ENCODE measurements at places on chromosomes 3 and 15.

GRCh38 chr15:78049691-78050440 lies 27.6 kb downstream of the TBC1D2B start:
- DNase-seq: no peak

GRCh38 chr3:4799266-4800256 lies 179.7 kb upstream of the BHLHE40 start:
- no peak for DNase-seq

GRCh38 chr3:131501949-131502348 lies 822 bp downstream of the MRPL3 start:
- DNase-seq: no peak

GRCh38 chr3:152706991-152707713 lies 127.8 kb upstream of the P2RY1 start:
- DNase-seq: no peak

DNA sequence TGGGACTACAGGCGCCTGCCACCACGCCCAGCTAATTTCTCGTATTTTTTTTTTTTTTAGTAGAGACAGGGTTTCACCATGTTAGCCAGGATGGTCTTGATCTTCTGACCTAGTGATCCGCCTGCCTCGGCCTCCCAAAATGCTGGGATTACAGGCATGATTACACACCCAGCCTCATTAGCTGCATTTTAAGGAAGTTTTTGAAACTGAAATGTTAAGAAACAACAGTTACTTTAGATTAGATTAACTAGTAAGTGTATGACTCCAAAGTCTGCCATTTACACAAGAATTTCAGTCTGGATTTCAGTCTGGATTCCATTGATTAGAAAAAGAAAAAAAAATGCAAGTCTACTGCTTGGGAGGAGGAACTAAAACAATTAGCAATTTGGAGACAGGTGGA lies 24.5 kb upstream of the VPS39 start:
- DNase-seq: no peak

GRCh38 chr3:60175680-60176079 lies 1075.6 kb downstream of the FHIT start:
- no peak for DNase-seq

DNA sequence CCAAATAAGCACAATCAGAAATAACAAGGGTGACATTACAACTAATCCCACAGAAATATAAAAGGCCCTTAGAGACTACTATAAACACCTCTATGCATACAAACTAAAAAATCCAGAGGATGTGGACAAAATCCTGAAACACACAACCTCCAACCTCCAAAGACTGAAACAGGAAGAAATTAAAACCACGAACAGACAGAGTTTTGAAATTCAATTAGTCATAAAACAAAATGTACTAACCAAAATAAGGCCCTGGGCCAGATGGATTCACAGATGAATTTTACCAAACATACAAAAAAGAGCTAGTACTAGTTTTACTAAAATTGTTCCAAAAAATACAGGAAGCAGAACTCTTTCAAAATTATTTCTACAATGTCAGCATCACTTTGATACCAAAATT lies 1043.6 kb downstream of the DIPK2A start:
- DNase-seq: no peak

DNA sequence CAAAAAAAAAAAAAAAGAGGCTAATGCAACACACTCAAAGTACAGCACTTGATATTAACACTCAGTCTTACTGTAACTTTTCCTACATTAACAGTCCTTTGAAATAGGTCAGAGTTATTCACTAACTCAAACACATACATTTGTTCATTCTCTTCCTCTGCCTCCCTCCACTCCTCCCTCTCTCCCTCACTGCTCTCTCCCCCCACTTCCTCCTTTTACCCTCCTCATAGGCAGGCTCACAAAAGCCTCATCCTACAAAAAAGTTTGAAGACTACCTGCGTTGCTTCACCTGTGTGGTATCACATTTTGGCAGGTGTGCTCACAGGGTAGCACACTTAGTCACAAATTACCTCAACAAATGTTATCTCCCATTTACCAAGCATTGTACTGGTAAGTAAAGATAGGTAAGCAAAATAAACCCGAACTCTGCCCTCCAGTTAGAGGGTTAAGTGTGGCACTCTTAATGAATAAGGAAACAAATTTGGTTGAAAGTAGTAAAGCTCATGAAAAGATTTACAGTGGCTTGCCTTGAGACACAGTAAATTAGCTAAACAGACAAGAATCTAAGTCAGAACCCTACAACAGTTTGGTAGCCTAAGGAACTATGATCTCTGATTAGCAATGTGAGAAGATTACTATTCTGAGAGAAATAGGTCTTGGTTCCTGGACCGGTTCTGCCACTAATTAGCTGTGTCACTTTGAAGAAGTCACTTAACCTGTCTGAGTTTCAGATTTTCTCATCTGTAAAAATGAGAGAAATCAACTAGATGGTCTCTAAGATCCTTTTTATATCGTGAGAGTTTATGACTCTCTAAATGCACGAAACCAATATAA lies 151.0 kb upstream of the MLF1 start:
- DNase-seq: no peak

GRCh38 chr15:92304223-92304975 lies 89.3 kb upstream of the ST8SIA2 start:
- DNase-seq: no peak

DNA sequence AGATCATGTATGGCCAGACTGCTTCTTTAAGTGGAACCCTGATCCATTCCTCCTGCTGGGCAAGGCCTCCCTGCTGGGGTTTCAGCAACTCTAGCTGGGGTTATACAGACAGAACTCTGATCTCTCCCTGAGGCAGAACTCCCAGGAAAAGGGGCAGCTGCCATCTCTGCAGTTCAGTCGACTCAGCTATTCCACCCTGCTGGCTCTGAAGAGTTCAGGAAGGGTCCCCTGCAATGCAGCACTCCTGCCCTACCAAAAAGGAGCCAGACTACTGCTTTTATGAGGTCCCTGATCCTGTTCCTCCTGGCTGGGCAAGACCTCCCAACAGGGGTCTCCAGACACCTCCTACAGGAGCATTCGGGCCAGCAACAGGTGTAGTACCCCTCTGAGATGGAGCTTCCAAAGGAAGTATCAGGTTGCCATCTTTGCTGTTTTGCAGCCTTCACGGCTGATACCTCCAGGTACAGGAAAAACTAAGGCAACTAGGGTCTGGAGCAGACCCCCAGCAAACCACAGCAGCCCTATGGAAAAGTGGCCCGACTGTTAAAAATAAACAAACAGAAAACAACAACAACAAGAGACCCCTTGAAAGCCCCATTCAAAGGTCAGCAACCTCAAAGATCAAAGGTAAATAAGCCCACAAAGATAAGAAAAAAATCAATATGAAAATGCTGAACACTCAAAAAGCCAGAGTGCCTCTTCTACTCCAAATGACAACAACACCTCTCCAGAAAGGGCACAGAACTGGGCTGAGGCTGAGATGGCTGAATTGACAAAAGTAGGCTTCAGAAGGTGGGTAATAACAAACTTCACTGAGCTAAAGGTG lies 14.2 kb upstream of the CP start:
- DNase-seq: no peak
